Heart left ventricle (tissue), 16 donors: ENCODE measurements at places on chromosomes 13 and 19. TPM values are rescaled to one million over a fixed set of nuclear protein-coding genes. Genes with fewer than 3 reads are reported as not detected.

DNA sequence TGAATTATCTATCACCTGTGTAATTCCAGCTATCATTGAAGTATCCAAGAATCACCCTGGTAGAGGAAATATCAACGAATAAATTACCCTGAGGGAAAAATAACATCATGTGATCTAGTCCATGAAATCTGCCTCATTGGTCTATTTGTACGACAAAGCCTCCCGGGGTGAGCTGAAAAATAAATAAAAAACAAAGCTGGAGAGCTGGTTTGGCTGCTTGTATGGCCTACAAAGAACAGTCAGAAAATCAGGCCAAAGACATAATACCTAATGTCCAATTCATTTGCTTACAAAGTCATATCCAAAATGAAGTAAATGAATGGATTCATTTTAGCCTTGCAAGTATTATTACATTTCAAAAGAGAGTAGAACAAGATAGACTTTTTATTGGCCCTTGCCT lies 449.9 kb downstream of the KLF12 start:
- H3K4me3 ChIP-seq: no peak overlapping the region
- H3K4me1 ChIP-seq: no peaks in the 10 kb centered on the region
- no peaks in the 10 kb centered on the region for H3K27me3 ChIP-seq
- no peaks in the 10 kb centered on the region for H3K36me3 ChIP-seq

Gene ERICH6B
- total RNA-seq: not detected

Gene SHISA7
- not detected for total RNA-seq

DNA sequence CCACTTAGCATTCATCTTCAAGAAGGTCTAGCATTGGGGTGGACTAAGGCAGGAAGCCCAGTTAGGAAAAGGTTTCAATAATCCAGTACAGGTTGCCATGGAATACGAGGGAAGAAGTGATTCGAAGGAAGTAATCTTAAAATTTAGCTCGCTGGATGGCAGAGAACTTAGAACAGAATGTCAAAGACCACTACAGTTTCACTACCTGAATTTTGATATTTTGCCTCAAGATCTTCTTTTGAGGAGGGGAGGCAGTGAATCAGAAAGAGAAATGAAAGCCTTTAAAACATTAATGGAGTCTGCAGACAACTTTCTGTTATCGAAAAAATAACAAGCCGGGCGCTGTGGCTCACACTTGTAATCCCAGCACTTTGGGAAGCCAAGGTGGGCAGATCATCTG lies 7.0 kb upstream of the RAB8A start:
- no peak overlapping the region for H3K27ac ChIP-seq
- H3K36me3 ChIP-seq: peaks cover 49% of the 10 kb centered on the region
- H3K4me1 ChIP-seq: no peaks in the 10 kb centered on the region
- H3K4me3 ChIP-seq: no peak overlapping the region
- no peak for DNase-seq

Gene FFAR1
- not detected for total RNA-seq

Gene IGFLR1
- total RNA-seq: 3.6 TPM

DNA sequence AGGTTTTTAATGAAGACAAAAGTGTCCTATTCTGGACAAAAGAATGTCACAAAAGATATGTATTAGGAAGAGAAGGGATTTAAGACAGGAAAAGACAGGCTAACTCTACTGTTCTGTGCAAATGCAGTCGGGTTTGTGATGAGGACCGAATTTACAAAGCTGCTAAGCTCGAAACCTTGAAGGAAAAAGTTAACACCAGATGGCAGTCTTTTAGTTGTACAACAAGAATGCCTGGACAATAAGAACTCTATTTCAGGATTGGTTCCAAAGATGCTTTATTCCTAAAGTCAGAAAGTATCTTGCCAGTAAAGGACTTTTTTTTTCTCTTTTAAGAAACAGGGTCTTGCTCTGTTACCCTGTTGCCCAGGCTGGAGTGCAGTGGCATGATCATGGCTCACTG lies 51.1 kb downstream of the HS6ST3 start:
- no peak overlapping the region for H3K27ac ChIP-seq
- no peaks in the 10 kb centered on the region for H3K27me3 ChIP-seq
- no peak overlapping the region for H3K4me3 ChIP-seq
- H3K4me1 ChIP-seq: no peaks in the 10 kb centered on the region

DNA sequence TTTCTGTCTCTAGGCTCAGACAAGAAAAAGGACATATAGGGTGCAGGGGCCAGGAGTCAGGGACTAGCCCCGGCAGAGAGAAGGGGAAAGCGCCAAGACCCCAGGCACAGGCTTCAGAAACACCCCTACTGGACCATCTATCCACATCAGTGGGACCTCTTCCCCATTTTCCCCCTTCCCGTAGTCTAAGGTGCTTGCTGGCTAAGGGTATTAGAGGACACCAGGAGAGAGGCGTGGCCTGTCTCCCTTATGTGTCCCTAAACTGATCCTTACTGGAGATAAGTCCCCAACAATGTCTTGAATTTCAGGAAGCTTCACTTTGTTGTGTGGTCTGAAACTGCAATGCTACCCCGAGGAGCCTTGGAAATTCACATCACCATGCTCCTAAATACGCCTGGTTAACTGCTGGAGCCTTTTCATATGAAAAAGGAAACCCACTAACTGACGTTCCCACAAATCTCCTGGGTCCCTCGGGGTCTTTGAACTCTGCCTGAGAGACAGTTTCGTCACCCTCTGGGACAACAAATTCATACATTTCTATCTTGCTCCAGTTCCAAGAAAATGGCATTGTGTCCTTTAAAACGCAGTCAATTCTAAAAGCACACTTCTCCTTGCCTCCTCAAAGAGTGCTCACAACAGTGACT lies 197.7 kb downstream of the COL4A1 start:
- peak overlapping the region; percentile 73 for H3K27ac ChIP-seq
- peaks cover 9% of the 10 kb centered on the region for H3K4me1 ChIP-seq
- no peak overlapping the region for H3K4me3 ChIP-seq
- no peaks in the 10 kb centered on the region for H3K36me3 ChIP-seq
- no peaks in the 10 kb centered on the region for H3K27me3 ChIP-seq

Gene GIPC3
- 2.3 TPM for total RNA-seq

- DNase-seq: peak; percentile 73
- peak overlapping the region; percentile 15 for H3K4me3 ChIP-seq
- H3K36me3 ChIP-seq: no peaks in the 10 kb centered on the region
- no peak overlapping the region for H3K27ac ChIP-seq
- H3K27me3 ChIP-seq: no peaks in the 10 kb centered on the region
- H3K4me1 ChIP-seq: no peaks in the 10 kb centered on the region
These were observed 23.7 kb downstream of the SLC6A16 start for GRCh38 chr19:49301165-49301865.

Gene GATAD2A
- 39.4 TPM for total RNA-seq

Gene PPM1N
- 0.63 TPM for total RNA-seq

Gene TUBA3C
- total RNA-seq: not detected

Gene GPR183
- 0.69 TPM for total RNA-seq

Gene ATP8A2
- total RNA-seq: 0.04 TPM

- DNase-seq: peak; percentile 64
- H3K27ac ChIP-seq: peak overlapping the region; percentile 89
- H3K4me3 ChIP-seq: peak overlapping the region; percentile 87
- H3K36me3 ChIP-seq: no peaks in the 10 kb centered on the region
- H3K27me3 ChIP-seq: no peaks in the 10 kb centered on the region
These were observed 437 bp downstream of the SMARCA4 start for GRCh38 chr19:10961073-10961860.

DNA sequence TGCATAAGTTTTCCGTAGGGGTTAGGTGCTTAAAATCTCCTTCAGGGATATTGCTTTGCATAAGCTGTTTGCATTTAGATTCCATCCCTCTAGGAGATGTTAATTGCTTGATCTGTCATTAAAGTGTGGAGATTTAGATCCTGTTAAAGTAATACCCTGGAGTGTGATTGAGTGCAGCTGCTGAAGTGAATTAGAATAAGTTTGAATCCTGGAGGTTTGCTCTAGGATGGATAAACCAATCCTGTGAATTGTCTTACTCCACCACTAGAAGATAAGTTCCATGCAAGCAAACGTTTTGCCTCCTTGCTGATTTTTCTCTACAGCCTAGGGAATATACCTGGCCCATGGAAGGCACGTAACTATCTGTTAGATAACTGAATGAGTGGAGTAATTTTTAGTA lies 1487.2 kb upstream of the PRR20A start:
- DNase-seq: no peak
- H3K27me3 ChIP-seq: no peaks in the 10 kb centered on the region
- no peak overlapping the region for H3K27ac ChIP-seq
- no peaks in the 10 kb centered on the region for H3K36me3 ChIP-seq
- H3K4me1 ChIP-seq: no peaks in the 10 kb centered on the region

Gene VMAC
- total RNA-seq: 3.1 TPM

DNA sequence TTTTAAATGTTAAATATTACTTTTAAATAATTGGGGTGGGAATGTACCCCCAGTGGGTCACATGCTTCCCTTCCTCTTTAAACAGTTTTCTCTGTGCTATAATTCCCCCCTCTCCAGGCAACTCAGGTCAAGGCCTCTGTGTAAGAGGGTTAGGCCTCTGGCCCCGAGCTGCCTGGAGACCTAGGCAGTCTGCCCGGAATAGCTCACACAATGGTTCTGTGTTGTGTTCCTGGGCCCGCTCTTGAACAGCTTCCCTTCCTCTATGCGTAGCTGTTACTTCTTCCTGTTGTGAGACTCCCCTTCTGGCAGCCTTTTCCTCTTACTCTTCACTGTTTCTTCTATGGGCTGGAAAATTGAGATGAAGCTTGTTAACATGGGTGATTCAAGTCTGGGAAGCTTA lies 14.8 kb upstream of the ZNF492 start:
- H3K27ac ChIP-seq: no peak overlapping the region
- no peaks in the 10 kb centered on the region for H3K36me3 ChIP-seq
- H3K4me3 ChIP-seq: no peak overlapping the region
